T follicular helper cell (primary cell): ENCODE measurements at places on chromosomes 4 and X.

GRCh38 chr4:40812856-40813255 lies 63.1 kb downstream of the NSUN7 start:
- no peak for DNase-seq

DNA sequence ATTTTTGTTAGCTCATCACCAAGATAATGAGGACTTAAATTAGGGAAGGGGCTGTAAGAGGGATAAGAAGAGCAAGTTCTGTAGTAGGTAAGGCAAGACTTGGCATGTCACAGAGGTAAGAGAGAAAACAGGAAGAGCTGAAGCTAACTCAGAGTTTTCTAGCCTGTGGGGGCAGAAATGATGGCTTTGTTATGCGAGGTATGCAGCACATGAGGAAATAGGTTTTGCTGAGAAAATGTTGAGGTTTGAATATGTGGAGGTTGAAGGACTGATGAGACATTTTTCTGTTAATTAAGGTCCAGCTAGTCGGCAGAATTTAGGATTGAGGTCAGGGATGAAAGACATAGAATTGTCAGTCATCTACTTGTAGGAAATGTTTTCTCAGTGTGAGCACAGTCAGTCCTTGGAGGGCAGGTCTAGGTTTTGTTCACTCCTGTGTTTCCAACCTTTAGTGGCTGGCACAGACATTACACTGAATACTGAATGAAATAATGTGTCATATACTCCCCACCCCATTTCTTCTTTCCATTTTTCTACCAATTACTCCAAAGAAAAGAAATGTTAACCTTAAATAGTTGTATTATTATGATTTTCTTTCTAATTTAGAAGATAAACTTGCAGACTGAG lies 154.0 kb upstream of the AADAT start:
- no peak for DNase-seq

- no peak for DNase-seq
These were observed 6.8 kb downstream of the HTT-AS start for GRCh38 chr4:3067473-3068001.

GRCh38 chr4:173527103-173527891 lies 2.7 kb downstream of the HAND2 start:
- no peak for DNase-seq

DNA sequence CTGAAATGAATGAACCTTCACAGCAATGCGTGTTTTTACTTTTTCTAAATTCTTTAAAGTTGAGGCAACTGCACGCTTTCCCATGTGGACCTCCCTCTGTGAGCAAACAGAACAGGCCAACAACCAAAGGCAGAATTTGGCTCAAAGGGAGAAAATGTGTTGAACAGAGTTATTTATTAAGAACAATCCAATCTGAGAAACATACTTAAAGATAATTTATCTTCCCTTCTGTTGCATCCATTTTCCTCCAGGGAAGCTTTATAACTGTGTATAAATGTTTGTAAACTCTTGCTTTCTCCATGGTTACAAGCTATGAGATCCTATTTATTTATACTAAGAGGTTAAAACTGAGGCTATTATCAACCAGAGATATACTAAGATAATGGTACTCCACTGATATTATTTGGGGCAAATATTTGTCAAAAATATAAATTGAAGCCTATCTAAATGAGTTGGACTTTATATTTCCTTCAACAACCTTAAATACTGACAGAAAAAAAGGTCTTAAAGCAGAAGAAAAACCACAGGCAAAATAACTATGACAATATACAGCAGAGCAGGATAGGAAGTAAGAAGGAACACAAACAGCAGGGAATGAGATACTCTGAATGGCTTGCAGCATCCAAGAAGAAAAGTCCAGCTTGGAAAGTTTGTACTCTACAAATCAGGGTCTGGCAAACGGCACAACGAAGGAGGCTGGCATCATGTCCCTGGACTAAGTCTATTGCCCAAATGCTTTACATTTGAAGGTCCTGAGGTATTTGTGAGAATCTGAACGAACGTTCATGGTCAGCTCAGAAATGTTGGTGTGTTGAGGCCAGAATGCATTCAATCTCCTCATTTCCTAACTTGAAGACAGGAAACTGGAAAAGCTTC lies 663.2 kb upstream of the INTU start:
- no peak for DNase-seq

DNA sequence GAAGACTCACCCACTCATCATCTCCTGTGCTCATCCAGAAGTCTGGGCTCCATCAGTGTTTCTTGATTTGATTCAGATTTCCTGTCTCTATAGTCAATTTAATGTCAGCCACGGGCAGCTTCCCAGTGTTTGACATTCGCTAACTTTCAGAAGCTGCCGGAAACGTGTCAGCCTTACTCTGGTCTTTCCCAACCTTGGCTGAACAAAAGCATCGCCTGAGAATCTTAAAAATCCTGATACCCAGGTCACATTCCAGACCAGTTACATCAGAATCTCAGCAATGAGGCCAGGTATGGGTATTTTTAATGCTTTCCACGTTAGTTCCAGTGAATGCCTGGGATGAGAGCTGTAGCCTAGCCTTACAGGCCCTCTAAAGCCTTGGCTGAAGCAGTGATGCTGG lies 233.8 kb downstream of the FRMPD4 start:
- no peak for DNase-seq
